ENCODE measurements at places on chromosomes 2 and 18. TPM values are rescaled to one million over a fixed set of nuclear protein-coding genes. Genes with fewer than 3 reads are reported as not detected.

- no peak for DNase-seq
Observed at GRCh38 chr2:199833525-199833924, 17.5 kb downstream of the FTCDNL1 start.

- DNase-seq = no peak
Observed at GRCh38 chr18:24936691-24937090, 415.3 kb downstream of the ZNF521 start.

DNA sequence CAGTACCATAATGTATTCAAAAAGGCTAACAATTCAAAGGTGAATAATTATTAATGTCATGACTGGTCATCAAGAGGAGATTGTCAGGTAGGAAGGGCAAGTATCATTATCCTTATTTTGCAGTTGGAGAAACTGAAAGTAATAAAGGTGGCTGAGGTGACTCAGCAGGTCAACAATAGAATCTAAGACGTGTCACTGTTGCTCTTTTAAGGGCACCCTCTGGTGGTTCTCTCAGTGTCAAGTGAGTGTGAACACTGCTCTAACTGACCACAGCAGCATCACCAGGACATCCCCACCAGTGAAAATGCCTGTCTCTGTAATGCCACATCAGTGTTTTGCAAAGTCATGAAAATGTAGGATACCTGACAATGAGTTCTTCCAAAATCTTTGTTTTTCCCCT is 69.7 kb downstream of the DCC start:
- DNase-seq = no peak

DNA sequence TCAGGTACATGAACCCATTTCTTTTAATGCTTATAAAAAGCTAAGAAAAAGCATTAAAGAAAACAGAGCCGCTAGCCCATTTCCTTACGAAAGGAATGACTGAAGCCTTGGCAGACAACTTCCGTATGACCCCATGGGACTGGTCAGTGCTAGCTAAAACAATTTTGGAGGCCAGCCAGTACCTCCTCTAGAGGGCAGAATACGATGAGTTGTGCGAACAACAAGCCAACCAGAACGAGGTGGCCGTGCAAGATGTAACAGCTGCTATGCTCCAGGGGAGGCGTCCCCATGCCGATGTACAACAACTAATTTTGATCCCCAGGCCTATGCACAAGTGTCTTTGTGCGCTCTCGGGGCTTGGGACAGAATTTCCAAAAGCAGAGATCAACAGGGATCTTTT is 16.7 kb downstream of the MAP3K2 start:
- DNase-seq = no peak

- DNase-seq = no peak
Observed at GRCh38 chr2:125281242-125281641, 1256.2 kb downstream of the CNTNAP5 start.

DNA sequence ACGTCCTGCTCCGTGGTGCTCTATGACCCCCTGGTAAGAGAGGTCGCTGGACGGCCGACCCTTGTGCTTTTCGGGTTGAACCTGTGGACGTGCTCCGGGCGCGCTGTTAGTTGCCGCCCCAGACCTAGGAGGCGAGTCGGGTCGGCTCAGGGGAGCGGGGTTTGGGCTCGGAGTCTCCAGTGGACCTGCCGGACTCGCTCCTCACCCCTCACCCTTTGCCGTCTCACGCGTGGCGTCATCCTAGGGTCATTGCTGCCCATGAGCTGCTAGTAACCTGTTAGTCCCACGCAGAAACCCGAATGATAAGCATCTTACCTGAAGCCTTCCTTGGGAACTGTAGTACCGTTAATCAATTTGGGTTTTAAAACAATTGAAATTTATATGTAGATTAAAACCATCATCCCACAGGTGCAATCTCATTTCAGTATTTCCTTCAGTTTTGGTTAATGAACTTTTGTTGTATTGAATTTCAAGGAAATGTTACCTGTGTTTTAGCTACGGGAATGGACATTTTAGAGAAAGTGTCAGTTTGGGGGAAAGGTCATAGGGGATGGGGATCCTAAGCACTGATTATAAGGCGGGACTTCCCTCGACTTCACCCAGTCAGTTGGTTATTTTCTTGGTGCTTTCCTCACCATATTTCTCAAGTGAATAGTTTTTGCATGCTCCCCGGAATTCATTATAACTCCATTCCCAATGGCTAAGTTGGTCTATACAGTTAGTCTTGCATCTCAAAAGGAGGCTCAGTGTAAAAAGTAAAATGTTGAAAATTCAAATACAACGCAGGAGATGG is 536 bp downstream of the ELP2 start:
- no peak for DNase-seq

DNA sequence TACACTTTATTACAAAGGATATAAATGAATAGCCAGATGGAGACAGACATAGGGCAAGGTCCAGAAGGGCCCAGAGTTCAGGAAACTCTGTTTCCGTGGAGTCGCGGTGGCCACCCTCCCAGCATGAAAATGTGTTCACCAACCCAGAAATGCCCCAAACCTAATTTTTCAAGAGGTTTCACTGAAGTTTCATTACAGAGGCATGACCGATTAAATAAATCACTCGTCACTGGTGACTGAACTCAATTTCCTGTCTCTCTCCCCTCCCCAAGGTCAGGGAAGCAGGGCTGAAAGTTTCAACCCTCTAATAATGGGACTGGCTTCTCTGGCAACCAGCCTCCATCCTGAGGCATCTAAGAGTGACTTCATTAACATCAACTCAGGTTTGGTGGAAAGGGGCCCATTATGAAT is 22.4 kb downstream of the USP40 start:
- DNase-seq = no peak

- DNase-seq = no peak
Observed at GRCh38 chr2:237904831-237905599, 45.6 kb downstream of the RAMP1 start.

- DNase-seq = no peak
Observed at GRCh38 chr2:109284826-109285225, 155.8 kb downstream of the SH3RF3 start.

DNA sequence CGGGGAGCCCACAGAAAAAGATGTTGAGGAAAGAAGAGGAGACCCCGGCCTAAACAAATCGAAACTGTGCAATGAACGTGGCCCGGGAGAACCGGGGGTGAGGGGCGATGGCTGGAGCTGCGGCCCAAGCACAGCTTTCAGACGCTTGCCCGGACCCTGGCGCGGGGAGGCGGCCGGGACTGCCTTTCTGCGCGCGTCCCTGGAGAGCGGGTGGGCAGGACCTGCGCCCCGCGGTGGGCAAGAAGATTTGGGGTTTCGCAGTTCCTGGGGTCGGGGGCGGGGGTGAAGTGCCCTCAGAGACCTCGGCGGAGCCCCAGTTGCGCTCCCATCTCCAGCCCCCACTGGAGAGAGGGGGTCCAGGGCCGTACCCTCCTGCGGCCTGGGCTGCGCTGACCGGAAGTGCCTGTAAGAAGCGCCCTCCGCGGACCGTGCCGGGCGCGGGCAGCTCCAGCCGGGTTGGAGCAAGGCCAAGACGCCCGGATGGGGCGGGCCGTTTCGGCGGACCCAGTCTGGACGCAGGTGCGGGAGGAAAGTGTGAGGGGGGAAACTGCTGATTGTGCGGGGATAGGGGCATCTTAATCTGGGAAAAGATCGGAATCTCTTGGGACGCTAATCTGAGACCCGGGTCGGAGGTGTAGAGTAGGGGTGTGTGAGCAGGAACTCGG is 11.6 kb downstream of the EN1 start:
- no peak for DNase-seq

DNA sequence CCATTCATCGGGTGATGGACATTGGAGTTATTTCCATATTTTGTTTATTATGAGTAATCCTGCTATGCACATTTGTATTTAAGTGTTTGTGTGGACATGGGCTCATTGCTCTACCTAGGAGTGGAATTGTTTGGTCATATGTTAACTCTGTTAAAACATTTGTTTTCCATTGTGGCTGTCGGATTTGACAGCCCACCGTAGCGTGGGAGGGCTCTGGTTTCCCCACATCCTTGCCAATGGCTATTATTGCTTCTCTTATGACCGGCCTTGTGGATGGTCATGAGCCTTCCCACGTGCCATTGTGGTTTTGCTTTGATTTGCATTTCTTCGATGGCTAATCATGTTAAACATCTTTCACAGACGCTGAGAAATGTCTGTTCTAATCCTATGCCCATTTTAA is 92.0 kb downstream of the ZNF236 start:
- DNase-seq = no peak

- no peak for DNase-seq
Observed at GRCh38 chr18:76145521-76146376, 349.3 kb downstream of the ZNF516 start.

GRCh38 chr2:239098288-239098970 is 250.5 kb downstream of the TWIST2 start:
- DNase-seq = no peak

DNA sequence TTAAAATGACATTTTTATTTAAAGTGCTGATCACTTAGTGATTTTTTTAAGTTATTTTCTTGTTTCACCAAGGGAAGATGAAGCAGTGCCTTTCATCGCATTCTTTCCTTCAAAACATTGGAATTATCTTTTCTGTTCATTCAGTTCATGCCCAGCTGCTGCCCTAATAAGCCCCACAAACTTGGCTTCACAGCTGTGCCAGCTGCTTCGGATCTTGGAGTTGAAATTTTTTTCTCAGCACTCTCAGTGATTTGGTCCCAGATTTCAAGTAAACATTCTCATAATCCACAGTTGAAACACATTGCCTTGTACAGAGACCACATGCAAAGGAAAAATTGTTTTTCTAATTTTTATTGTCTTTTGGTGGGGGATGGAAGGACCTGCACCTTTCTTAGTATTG is 353.3 kb upstream of the LRP1B start:
- DNase-seq = no peak

DNA sequence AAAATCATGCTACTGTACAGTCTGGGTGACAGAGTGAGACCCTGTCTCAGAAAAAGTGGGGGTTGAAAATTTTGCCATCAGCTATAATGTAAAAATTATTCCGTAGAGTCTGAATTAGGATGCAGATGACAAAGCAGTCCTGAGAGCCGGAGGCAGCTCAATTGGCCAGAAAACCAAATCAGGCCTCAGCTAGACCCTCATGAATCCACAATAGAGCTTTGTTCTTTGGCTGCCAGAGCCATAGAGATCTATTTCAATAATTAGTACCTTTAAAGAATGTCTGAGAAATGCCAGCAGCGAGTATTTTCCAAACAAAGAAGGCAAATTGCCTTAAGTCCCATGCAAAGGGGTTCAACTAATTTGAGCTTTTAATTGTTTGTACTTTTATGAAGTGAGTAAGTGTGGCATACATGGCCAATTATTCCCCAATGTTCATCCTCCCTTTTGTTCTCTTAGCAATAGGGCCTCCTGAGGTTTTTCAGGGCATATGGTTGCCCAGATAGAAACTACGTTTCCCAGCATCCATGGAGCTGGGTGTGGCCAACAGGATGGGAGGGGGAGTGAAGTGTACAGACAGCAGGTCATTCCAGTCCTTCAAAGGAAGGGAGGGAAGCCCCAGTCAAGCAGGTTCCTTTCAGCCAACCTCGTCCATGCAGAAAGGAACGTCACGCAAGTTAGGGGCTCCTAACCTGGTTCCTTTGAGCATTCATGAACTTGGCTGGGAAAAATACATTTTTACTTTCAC is 211.3 kb upstream of the APCDD1 start:
- DNase-seq = no peak

DNA sequence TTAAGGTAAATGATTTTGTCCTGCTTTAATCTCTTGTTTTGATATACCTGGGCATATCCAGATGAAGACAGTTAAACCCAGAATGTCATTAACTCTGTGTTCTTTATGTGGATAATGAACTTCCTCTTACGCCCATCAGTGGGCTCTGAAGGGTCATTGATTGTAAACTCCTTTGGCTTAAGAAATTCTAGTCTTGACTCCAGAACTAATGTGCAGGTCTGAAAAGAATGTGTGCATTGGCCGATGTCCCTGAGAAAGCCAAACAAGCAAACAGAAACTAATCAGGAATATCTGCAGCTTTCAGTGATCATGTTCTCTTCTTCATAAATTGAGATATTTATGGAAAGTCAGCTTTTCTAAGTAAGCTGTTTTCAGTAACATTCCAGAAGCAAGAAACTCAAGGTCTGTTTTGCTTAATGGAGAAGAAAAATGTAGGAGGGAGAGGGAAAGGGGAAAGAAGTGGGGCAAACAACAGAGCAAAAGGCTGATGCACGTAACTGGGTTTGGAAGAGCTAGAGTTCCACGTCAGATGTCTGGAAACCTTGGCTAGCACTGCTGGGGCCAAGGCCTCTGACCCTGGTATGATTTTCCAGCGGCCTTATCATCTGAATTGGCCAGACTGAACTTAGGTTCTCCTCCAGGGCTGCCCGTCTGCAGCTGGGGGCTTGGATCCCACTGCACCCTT is 61.3 kb upstream of the FHL2 start:
- no peak for DNase-seq

DNA sequence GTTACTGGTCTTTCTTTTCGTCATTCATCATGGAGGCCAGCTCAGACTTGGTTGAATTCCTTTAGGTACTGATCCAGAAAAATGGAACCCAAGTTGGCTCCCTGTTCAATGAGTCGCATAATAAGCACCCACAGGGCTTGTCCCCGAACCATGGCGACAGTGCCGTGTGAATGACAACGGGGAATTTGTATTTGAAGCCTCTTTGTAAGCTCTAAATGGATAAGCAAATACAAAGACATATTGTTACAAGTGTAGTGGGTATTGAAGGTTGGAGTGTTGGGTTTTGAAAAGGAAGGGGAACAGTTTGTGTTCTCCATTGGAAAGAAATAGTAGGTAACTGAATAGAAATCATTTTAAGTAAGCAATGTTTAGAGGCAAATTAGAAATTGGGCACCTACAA is 288.9 kb downstream of the SLC4A3 start:
- DNase-seq = no peak

DNA sequence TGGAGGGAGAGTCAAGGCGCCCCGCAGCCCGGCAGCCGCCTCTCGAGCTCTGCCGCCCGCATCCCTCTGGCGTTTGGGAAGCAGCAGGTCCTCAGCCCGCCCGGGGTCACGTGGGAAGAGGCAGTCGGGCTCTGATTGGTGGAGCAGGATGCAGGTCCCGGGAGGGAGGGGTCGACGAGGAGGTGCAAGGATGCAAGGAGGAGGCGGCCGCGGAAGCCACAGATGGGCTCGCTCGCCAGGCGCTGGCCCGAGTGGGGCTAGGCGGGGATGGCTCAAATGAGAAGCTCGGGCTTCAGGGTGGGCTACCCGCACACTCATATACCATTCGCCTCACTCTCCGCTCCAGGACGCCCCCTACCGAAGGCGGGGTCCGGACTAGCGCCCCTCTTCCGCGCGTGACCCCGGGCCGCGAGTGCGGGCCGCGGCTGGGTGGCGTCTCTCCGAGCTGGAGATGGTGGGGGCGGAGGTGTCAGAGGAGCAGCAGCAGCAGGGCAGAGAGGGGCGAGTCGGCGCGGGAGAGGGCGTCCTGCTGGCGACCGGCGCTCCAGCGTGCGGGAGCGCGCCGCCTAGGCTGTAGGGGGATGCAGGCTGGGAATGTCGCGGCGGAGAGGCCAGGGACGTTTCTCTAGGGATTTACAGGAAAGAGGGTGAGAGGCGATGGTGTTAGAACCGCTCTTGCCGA is at the start of gene TMEFF2:
TMEFF2 (minus strand) TSS at position 68 of the 682 bp plus-strand sequence. CDS start 409 bp downstream, outside the sequence.
- DNase-seq = peak; percentile 70

- no peak for DNase-seq
Observed at GRCh38 chr2:120503793-120504571, 158.0 kb downstream of the INHBB start.

Gene NLRC4
- 0.07 TPM for total RNA-seq

Gene ACTR3
- total RNA-seq = 626 TPM

Gene DLGAP1
- total RNA-seq = not detected

Gene FAM237A
- not detected for total RNA-seq

Gene CD8B
- 396 TPM for total RNA-seq

Gene CAVIN2
- total RNA-seq = not detected

Gene DSG2
- total RNA-seq = 0.35 TPM

Measured in activated CD8-positive, alpha-beta memory T cell treated with anti-CD3 and anti-CD28 coated beads, Interleukin-2, amount 10 ng/mL, durations not matched to agents 7 days and 5 days (primary cell).